ENCODE measurements at places on chromosomes 3 and 15.
A peak's percentile ranks its signal among the peaks of the same experiment; 100 is the strongest.

GRCh38 chr15:101368861-101369642 lies 74.0 kb upstream of the SNRPA1 start:
- no peak for DNase-seq

DNA sequence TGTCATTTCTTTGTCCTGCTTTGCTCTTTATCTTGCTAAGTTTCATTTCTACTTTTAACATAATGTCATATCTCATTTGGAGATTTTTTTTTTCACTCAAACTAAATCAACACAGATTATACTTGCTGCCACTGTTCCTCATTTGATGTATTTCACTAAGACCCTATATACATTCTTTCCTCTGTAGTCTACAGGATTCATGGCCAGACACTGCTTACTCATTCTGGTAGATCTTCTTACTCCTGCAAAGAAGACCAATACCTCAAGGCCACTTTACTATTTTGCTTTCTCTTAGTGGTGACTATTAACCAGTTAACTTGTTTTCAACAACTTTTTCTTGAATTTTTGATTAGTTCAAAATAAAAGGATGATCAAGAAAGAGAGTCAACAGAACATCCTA lies 26.6 kb downstream of the SLC24A5 start:
- DNase-seq = no peak

DNA sequence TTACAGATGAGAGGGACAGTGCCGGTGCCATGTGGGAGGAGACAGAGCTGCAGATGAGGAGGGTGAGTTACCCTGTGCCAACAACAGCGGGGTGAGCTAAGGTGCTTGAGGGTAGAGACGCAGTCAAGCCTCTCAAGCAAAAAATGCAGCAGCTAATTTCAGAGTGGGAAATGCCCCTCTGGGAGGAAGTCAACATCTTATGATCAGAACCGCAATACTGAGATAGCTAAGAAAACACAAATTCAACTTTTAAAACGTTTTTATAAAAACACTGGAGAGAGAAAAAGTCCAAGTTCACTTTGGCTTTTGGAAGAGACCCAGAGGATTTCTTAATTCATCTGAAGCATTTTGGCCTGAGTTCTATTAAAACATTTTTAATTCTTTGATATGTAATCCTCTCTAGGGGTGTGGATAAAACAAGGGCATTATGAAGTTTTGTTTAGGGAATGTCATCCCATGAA lies 319.2 kb downstream of the SLC9A9 start:
- no peak for DNase-seq

DNA sequence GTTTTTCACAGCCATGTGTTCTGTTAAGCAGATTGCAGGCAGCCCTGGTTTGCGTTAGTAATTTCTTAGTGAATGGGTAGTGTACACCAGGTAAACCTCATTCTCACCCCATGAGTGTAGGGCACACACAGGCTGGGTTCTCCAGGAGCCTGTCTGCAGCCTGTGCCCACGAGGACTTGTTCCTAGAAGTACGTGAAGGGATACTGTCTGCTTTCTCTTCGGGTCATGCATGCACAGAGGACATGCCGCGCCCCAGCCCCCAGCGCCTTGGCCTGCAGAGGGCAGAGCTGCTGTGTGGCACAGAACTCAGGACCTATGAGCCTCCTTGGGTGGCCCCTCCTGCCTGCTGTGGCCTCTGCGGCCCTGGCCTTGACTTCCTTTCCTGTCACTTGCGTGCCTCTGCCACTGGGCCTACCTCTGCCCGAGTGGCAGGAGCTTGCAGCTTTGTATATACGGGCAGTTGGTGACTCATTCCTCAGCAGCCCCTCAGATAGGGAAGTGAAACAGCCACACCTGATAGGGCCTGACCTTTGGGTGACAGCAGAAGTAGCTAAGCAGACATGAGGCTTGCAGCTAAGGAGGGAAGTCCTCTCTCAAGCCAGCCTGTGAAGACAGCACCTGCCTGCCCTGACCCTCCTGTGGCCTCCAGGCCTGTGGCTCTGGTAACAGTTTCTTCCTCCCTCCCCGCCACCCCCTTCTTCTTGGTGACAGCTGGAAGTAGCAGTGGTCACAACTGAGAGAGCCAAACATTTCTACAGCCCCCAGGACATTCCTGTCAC lies 19.5 kb downstream of the PPCDC start:
- DNase-seq = no peak

DNA sequence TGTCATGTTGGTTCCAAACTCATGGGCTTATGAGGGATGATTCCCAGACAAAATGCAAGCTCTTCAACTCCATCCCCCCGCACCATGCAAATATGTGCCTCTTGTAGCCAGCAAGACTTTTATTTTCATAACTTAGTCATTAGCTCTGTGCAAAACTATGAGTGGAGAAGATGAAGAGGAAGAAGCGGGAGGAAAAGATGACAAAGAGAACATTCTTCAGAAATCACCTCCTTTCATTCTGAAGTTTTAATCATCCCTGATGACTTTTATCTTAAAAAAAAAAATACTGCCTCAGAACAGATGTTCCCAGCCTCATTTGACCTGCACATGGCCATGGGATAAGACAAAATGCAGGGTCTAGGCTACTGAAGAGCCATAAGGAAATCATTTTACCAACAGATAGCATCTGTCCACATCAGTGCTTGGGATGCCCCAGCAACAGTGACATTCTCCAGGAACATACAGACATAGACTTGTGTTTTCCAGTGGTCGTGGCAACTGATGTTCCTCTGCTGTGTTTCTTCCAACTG lies 145.5 kb downstream of the WNT5A start:
- no peak for DNase-seq

DNA sequence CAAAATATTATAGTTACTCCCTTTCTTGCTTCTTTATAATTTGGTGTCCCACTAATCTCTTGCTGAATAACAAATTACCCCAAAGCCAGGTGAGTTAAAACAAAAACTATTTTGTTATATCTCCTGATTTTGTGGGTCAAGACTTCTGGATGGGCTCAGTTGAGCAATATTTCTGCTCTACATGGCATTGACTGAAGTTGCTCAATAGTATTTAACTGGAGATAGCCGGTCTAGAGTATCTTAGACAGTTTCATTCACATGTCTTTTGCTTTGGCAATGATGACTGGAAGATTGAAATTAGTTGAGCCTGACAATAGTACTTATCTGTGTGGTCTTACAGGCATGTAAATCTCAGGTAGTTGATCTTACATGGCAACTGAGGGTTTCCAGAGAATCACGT lies 51.0 kb upstream of the TP63 start:
- DNase-seq = no peak

- no peak for DNase-seq
Observed at GRCh38 chr15:65970937-65971740, 101.8 kb downstream of the RAB11A start.

DNA sequence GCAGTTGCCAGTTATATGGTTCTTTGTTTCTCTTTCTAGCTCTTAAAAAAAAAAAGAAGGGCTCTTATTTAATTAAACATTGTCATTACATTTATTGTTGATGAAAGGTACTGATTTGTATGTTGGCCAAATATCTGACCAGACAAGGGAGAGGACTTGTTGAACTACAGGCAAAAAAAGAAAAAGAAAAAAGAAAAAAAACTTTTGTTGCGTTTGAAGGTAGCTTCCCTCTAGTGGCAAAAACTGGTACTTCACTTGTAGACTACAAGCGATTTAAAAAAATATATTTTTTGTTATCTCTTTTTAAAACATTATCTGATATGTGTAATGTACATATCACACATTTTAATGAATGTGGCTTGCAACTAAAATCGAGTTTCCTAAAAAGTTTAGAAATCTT lies 280.6 kb downstream of the ROBO2 start:
- DNase-seq = no peak

GRCh38 chr15:66102563-66103292 lies 150.8 kb downstream of the MEGF11 start:
- no peak for DNase-seq

DNA sequence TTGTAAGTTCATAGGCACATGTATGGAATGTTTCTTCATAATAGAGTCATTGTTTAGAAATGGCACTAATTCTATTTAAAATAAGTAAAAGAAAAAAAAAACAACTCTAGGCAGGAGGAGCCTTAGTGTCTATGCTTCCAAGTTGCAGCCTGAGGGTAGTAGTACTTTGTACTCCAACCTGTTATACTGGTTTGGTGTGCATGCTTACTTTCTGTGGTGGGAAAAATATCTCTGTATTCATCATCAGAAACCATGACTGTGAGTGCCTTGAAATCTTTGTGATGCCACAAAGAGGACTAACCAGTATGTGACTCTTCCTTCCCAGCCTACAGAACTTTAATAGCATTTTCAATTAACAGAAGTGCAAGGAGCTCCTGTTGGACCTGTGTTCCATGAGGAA lies 4.4 kb downstream of the NAALADL2 start:
- DNase-seq = no peak

- DNase-seq = no peak
Observed at GRCh38 chr3:78165876-78166275, 1126.0 kb downstream of the ROBO2 start.

DNA sequence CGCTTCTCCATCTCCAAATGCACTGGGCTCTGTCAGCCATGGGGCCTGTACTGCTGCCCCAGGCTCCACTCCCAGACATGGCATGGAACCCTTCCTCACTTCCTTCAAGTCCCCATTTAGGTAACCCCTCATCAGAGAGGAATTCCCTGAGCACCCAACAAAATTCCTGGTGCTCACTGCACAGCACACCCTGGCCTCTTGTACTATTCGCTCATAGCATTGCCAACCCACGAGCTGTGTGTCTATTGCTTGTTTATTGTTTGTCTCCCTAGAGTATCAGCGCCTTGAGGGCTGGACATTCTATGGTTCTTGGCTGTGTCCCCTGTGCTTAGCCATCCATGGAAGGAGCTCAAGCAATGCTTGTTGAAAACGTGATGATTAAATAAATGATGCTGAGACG lies 46.1 kb upstream of the SLCO2A1 start:
- DNase-seq = peak; percentile 24

- DNase-seq = no peak
Observed at GRCh38 chr3:156655819-156656550, 18.4 kb upstream of the TIPARP start.

- DNase-seq = no peak
Observed at GRCh38 chr3:155019575-155019974, 60.5 kb upstream of the MME start.

DNA sequence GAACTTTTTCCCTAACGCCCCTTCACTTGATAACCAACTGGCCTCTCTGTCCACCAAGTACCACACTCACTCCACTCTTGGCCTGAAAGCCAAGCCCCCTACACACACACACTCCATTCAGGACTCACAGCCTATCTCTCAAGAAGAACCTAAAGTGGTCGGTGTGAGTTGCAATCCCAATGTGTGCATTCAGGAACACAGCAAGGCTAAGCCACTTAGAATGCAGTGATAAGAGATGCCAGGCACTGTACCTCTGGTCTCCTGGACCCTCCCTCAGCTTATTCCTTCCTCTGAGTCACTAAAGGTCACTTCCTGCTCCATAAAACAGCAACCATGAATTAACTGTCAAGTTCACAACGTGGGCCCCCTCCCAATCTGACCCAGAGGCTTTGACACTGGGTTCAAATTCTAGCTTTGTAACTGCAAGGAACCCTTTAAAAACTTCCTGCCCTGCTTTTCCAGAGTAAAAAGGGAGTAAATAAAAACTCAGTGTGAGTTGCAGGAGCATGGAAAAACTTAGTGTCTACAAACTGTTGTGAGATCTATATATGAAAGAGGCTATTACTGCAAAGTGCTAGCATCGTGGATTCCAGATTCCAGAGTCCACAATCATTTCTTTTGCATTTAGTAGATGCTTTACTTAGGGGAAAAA lies 17.6 kb upstream of the KCNMB3 start:
- no peak for DNase-seq

GRCh38 chr3:89955156-89955555 lies 847.7 kb downstream of the EPHA3 start:
- no peak for DNase-seq

- DNase-seq = no peak
Observed at GRCh38 chr3:157502916-157503595, at the start of gene VEPH1. VEPH1 (minus strand) TSS chr3:157503416; CDS start chr3:157495349, 8,067 bp downstream.

DNA sequence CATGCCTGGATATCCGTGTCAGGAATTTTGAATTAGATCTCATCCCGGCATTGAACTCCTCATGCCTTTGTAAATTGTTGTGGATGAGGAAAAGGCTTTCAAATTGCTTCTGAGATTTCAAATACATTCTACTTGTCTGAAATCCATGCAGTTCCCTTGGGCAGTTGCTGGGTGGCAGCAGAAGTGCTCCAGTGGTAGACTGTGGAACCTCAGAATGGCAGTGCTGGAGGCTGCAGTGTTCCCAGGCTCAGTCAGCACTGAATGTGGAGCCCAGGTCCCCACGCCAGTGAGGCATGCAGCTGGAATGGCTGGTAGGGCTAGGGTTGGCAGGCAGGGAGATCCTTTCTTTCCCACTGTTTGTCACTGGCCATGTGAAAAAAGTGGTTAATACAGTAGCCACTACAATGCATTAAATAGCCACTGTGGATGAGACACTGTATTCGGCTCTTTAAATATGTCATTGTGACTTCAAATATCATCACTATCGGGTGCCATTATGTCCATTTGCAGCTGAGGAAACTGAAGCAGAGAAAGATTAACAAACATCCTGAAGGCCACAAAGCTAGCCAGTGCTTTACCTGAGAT lies 98.6 kb downstream of the TPRG1 start:
- DNase-seq = peak; percentile 45

GRCh38 chr3:80785475-80785874 lies 976.0 kb downstream of the GBE1 start:
- DNase-seq = no peak

GRCh38 chr3:162897291-162897690 lies 1400.7 kb downstream of the OTOL1 start:
- no peak for DNase-seq

DNA sequence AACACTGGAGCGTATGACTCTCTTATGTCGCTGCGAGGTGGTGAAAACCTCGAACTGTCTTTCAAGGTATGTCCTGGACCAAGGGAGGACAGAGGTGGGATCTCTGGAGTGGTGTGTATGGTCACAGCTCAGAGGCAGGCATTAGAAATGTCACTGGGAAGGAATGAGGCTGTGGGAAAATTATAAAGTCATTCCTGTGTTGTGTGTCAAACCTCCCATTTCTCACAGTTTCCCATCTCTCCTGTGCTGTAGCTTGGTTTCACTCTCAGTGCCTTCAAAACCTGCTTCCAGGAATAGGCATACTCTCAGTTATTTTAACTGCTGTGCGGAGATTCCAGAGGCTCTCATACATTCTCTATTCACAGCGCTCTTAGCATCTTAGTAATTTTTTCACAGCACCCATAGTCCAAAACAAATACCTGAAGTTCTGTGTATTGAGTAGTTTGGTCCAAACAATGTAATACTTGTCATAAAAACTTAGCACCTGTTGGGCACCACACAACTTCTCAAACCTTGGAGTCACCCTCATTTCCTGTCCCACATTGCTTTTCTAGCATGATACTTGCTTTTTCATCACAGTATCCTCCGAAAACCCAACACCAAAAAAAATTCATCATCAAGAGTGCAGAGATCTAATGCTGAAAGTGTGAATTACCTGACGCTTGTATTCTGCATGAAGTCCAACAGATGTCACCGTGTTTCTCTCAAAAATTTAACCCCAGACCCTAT lies 36.9 kb downstream of the GALNT15 start:
- DNase-seq = no peak

DNA sequence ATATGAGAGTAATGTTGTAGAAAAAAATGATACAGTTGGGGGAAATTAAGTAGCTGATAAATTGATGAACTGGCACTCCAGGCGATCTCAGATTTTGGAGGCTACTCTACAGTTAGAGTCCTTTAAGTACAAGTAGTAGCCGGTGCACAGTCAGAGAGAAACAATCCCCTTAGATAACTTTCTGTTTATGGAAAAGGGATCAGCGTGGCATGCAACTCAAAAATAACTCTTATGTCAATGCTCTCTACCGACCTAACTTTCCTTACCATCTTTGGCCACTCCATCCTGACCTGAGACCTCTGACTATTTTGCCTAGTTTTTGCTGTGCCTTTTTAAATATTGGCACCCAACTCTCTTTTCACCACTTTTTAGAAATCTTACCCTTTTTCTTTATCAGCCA lies 299.6 kb downstream of the UNC13C start:
- DNase-seq = no peak

Measured in mesothelial cell of epicardium (in vitro differentiated cells).